ENCODE measurements at places on chromosomes 4 and X. TPM values are rescaled to one million over a fixed set of nuclear protein-coding genes. Genes with fewer than 3 reads are reported as not detected.

FABP2 gene
- not detected for total RNA-seq

PFKFB1 gene
- 0.25 TPM for total RNA-seq

F8A3 gene
- total RNA-seq: 1.5 TPM

AFM gene
- not detected for total RNA-seq

KLKB1 gene
- total RNA-seq: 0.74 TPM

SOD3 gene
- under 0.01 TPM for total RNA-seq

AMBN gene
- total RNA-seq: 0.25 TPM

CENPVL1 gene
- total RNA-seq: 1.7 TPM

GLRB gene
- total RNA-seq: 25.6 TPM

KLB gene
- total RNA-seq: 0.25 TPM

FGG gene
- not detected for total RNA-seq

GBA3 gene
- under 0.01 TPM for total RNA-seq

ARMCX2 gene
- total RNA-seq: 56.3 TPM

MGAT4D gene
- total RNA-seq: not detected

PNMA5 gene
- total RNA-seq: 3.0 TPM

SGCB gene
- 70.8 TPM for total RNA-seq

TCP11X2 gene
- not detected for total RNA-seq

GAB3 gene
- total RNA-seq: 0.74 TPM

NOX1 gene
- not detected for total RNA-seq

FAM47E gene
- total RNA-seq: 2.5 TPM

GAGE12H gene
- not detected for total RNA-seq

DNAAF6 gene
- not detected for total RNA-seq

NDST4 gene
- 2.0 TPM for total RNA-seq

MUC7 gene
- not detected for total RNA-seq

LRCH2 gene
- 40.8 TPM for total RNA-seq

PNCK gene
- total RNA-seq: 27.3 TPM

TLL1 gene
- 0.98 TPM for total RNA-seq

OTC gene
- total RNA-seq: under 0.01 TPM

GABRE gene
- total RNA-seq: 1.2 TPM

SPON2 gene
- total RNA-seq: 7.6 TPM

TMPRSS11A gene
- total RNA-seq: not detected

ENPP6 gene
- total RNA-seq: 2.2 TPM

MAGEE2 gene
- 3.2 TPM for total RNA-seq

IL21 gene
- not detected for total RNA-seq

RHOXF2 gene
- total RNA-seq: not detected

PRKG2 gene
- 9.6 TPM for total RNA-seq

ARHGAP36 gene
- under 0.01 TPM for total RNA-seq

SPOCK3 gene
- total RNA-seq: 10.8 TPM

RGN gene
- total RNA-seq: 4.9 TPM

DCAF8L2 gene
- total RNA-seq: not detected

CDKL5 gene
- 55.3 TPM for total RNA-seq

PPP1R3F gene
- 9.6 TPM for total RNA-seq

CXXC4 gene
- total RNA-seq: 102 TPM

KLHL34 gene
- total RNA-seq: under 0.01 TPM

SSR4 gene
- total RNA-seq: 50.2 TPM

ZNF81 gene
- total RNA-seq: 17.0 TPM

SHROOM2 gene
- total RNA-seq: 17.9 TPM

PDZD4 gene
- 141 TPM for total RNA-seq

ZCCHC13 gene
- total RNA-seq: not detected

CLGN gene
- 4.2 TPM for total RNA-seq

TADA2B gene
- 17.0 TPM for total RNA-seq

F9 gene
- total RNA-seq: not detected

NEK1 gene
- 24.8 TPM for total RNA-seq

C4orf51 gene
- not detected for total RNA-seq

Measured in temporal lobe (tissue), 4 donors.